ENCODE measurements at places on chromosomes 1 and 21. TPM values are rescaled to one million over a fixed set of nuclear protein-coding genes. Genes with fewer than 3 reads are reported as not detected.
A peak's percentile ranks its signal among the peaks of the same experiment; 100 is the strongest.

DNA sequence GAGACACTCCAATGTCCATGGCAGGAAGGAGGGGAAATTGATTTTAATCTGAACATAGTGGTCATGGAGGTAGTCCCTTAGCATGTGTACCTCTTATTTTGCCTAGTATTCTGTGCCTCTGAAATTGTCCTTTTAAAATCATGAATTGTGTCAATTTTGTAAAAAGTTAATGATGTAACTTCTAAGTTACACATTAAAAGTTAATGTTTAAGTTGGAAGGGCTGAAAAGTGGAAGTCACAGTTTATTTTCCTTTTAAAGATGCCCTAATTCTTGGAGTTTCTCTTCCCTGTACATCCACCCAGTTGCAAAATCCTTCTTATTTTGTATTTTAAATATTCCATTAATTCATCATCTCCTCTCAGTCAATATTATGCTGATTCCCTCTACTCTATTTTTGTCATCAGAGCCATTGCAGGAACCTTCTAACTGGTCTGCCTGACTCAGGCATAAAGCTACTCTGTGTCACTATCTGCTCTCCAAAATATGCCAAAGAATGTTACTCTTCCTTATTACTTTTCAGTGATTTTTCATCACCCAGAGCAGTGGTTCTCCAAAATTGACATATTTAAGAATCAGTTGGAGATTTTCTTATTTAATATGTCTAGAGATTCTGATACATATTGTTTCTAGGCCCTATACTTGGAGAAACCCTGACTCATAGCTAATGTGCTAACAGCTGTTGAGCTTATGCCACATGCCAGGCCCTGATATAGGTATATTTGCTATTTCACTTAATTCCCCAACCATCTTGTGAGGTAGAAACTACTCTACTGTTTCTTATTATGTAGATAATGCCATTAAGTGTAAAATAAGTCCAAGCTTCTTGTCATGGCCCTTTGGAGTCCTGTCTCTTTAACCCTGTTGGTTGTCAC, 5.1 kb downstream of the HOOK1 start:
- DNase-seq: no peak
- H3K36me3 ChIP-seq: no peaks in the 10 kb centered on the region
- H3K27ac ChIP-seq: no peak overlapping the region
- peaks cover under 1% of the 10 kb centered on the region for H3K4me1 ChIP-seq
- H3K4me3 ChIP-seq: no peak overlapping the region

DDR2 gene
- total RNA-seq: 14.9 TPM

DNA sequence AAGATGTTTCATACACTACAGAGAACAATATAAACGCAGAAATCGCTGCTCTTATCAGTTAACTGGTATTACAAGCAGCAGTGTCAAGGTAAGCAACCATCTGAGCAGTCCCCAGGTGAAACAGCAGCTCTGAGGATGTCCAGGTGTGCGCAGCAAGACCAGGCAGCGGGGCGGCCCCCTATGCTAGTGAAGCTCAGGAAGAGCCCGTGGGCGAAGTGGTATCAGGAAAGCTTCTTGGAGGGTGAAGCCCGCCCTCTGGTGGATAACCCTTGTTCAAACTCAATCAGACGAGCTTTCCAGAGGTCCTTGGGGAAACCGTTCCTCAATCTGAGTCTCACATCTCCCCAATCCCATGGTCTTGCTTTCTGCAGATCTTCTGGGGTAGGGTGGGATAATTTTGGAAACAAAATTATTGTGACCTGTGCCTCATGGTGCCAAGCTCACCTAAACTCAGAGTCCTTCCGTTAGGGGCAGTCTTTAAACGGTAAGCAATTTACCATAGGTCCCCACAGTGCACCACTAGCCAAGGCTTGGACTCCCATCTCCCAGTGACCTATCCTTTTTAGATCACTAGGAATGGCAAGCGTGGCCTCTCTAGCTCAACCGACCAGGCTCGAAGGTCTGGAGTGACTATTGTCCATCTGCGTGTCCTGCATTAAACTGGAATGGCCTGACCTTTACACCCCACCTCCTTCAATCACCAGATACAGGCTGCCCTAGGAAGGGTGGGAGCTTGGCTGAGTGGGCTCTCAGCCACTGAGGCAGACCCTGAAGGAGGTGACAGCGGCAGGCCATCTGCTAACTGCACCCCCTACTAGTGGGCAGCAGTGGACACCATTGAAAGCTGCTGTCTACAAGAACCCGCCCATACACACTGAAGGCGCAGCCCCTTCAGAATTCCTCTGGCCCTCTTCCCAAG, 13.6 kb upstream of the FAM110D start:
- no peaks in the 10 kb centered on the region for H3K36me3 ChIP-seq
- no peak overlapping the region for H3K27ac ChIP-seq
- no peaks in the 10 kb centered on the region for H3K27me3 ChIP-seq
- H3K4me1 ChIP-seq: no peaks in the 10 kb centered on the region

ACTN2 gene
- not detected for total RNA-seq

DNA sequence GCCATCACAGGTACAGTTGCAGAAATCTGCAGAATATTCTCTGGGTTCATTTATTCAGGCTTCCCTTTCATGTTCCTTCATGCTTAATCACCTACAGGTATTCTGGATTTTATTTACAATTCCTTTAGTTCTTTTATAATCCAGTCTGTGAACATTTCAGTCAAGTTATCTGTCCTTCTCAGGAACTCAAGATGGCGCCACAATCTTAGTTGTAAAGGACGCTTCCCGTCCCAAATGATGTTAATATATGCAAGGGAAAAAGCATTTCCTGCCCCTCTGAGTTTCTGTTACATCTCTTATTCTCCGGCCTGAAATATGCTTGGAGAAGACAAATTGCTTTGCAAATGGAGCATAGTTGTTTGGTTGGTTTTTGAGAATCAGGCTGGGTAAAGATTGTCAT, 19.3 kb downstream of the F3 start:
- H3K36me3 ChIP-seq: no peaks in the 10 kb centered on the region
- no peak overlapping the region for H3K4me3 ChIP-seq
- no peaks in the 10 kb centered on the region for H3K4me1 ChIP-seq
- H3K27ac ChIP-seq: no peak overlapping the region

DNA sequence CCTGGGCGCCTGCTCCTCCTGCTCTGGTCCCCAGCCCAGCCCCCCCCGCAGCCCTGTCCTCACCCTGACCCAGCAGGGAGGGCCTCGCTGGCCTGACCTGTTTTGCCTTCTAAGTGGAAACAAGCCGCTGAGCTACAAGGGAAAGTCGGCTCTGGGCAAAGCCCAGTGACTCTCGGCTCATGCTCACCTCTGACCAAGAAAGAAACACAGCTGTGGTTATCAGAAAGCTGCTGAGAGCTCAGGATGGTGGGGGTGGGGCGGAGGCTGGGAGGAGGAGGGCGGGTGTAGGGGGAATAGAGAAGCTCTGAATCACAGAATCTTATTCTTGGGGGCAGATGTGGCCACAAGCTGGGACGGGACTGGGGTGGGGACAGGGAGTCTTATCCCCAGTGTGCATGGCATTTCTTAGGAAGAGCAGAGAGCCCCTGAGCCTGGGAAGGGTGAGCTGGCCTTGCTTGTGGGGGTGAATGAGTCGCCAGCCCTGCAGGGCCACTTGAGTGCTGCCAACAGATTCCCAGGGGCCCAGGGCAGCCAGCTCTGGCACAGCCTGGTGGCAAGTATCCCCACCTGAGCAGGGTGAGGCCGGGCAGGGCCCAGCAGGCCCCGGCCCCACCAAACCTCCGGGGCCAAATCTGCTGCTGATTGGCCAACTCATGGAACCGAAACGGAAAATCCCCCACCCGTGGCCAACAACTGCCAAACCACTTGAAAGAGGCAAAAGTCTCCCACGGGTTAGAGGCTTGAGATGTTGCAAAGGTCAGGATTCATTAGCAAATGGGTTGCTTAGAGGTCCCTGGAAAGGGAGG, 120.6 kb downstream of the SPSB1 start:
- H3K27ac ChIP-seq: peak overlapping the region; percentile 79
- no peaks in the 10 kb centered on the region for H3K36me3 ChIP-seq
- H3K27me3 ChIP-seq: no peaks in the 10 kb centered on the region
- peak; percentile 84 for DNase-seq
- H3K4me1 ChIP-seq: peaks cover 21% of the 10 kb centered on the region
- H3K4me3 ChIP-seq: no peak overlapping the region

- no peaks in the 10 kb centered on the region for H3K4me1 ChIP-seq
- DNase-seq: no peak
- no peak overlapping the region for H3K4me3 ChIP-seq
- H3K27me3 ChIP-seq: no peaks in the 10 kb centered on the region
These were observed 136.9 kb upstream of the BMP8A start for GRCh38 chr1:39354572-39354971.

GRCh38 chr1:245363461-245364200, 208.8 kb downstream of the KIF26B start:
- no peak for DNase-seq
- no peak overlapping the region for H3K4me3 ChIP-seq
- H3K36me3 ChIP-seq: no peaks in the 10 kb centered on the region
- H3K27ac ChIP-seq: no peak overlapping the region

CD53 gene
- 166 TPM for total RNA-seq

DNA sequence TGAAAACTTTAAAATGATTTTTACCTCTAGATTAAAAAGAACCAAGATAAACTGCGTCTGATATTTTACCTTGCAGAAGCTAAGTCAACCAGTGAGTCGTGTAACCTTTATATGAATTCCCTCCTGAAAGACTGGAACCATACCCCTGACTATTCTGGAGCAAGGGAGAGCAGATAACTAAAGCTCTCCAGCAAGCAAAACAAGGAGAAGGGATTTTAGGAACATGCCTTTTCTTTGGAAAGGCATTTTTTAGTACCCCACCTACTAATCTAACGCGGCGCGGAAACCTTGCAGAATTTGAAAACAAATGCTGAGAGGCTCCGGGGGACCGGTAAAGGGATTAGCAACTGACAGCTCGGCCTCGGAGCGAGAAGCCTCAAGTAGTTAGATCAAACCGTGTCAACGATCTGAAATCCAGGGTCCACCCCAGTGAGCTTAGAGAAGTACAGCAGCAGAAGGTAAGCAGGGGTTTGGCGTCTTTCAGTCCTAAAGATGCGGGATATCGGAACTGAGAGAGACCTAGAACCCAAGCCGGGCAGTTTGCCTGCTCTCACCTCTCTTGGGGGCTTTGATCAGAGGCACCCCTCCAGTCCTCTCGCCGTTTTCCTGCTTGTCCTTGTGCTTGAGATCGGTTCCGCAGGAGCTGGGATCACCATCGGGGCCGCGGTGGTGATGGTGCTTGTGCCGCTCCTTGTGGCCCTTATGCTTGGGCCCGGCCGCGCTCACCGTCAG, 954 bp downstream of the RSBN1 start:
- H3K27me3 ChIP-seq: no peaks in the 10 kb centered on the region
- H3K36me3 ChIP-seq: peaks cover 3% of the 10 kb centered on the region
- DNase-seq: peak; percentile 74
- H3K27ac ChIP-seq: peak overlapping the region; percentile 98
- peaks cover 10% of the 10 kb centered on the region for H3K4me1 ChIP-seq

GRCh38 chr1:204520834-204521709, 4.9 kb downstream of the MDM4 start:
- DNase-seq: peak; percentile 88
- no peaks in the 10 kb centered on the region for H3K27me3 ChIP-seq

TNFRSF14 gene
- total RNA-seq: 231 TPM

TNFRSF1B gene
- 62.1 TPM for total RNA-seq

DNA sequence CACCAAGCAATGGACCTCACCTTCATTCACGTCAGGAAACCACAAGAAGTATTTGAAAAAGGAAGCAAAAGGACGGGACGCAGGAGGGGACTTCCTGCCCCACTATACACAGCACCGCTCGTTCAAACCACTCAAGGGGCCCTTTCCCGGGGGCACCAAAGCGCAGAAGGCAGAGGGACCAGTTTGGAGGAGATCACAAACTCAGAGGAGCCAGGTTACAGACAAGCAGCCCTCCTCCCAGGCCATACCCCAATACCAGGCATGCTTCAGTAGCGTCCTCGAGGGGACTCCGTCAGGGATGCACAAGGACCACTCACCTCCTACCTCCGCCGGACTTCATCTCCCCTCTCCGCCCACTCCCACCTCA, 685 bp downstream of the CRTC2 start:
- H3K27me3 ChIP-seq: no peaks in the 10 kb centered on the region
- H3K4me1 ChIP-seq: peaks cover 18% of the 10 kb centered on the region
- peak; percentile 76 for DNase-seq
- H3K36me3 ChIP-seq: peaks cover 37% of the 10 kb centered on the region
- peak overlapping the region; percentile 91 for H3K27ac ChIP-seq

GRCh38 chr1:85464497-85465098, 361 bp downstream of the DDAH1 start:
- H3K36me3 ChIP-seq: no peaks in the 10 kb centered on the region
- H3K27ac ChIP-seq: peak overlapping the region; percentile 93
- peak overlapping the region; percentile 36 for H3K4me3 ChIP-seq
- DNase-seq: peak; percentile 15
- peaks cover 10% of the 10 kb centered on the region for H3K4me1 ChIP-seq
- H3K27me3 ChIP-seq: no peaks in the 10 kb centered on the region

DNA sequence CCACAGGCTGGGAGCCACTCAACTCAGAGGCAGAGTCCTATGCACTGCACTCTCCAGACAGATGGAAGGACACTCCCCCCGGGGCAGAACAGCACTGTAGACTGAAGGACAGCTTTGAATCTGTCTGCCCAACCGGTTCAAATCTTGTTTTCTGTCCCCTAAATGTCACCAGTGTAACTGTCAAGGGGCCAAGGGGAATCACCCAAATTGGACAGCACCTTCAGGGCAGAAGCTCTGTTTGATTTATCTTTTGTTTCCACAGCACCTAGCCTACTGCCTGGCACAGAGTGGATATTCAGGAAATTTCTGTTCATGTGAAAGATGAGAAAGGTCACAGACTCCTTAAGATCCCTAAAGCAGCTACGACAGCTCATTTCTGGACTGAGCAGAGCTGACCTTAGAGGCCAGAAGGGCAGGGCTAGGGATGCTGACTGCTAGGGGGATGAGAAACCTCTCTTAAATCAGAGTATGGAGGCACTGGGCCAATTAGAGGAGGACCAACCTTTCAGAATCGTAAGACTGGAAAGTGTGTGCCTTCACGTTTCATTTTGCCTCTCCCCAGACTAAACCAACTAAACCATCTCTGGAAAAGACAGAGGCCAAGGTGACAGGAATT, 41.0 kb downstream of the ITPKB start:
- no peaks in the 10 kb centered on the region for H3K27me3 ChIP-seq
- no peaks in the 10 kb centered on the region for H3K36me3 ChIP-seq
- no peak overlapping the region for H3K4me3 ChIP-seq

GRCh38 chr1:6391951-6392808, 1.4 kb downstream of the ACOT7 start:
- no peak for DNase-seq
- H3K27ac ChIP-seq: peak overlapping the region; percentile 98
- H3K27me3 ChIP-seq: no peaks in the 10 kb centered on the region
- peaks cover 4% of the 10 kb centered on the region for H3K4me1 ChIP-seq
- no peaks in the 10 kb centered on the region for H3K36me3 ChIP-seq

GRCh38 chr1:228081578-228082213, 812 bp upstream of the ARF1 start:
- H3K4me3 ChIP-seq: peak overlapping the region; percentile 99
- no peaks in the 10 kb centered on the region for H3K27me3 ChIP-seq
- peaks cover 46% of the 10 kb centered on the region for H3K4me1 ChIP-seq
- H3K36me3 ChIP-seq: no peaks in the 10 kb centered on the region

GRCh38 chr1:4160181-4160580, 260.1 kb upstream of the C1orf174 start:
- no peak overlapping the region for H3K4me3 ChIP-seq
- H3K36me3 ChIP-seq: no peaks in the 10 kb centered on the region
- no peaks in the 10 kb centered on the region for H3K4me1 ChIP-seq
- H3K27ac ChIP-seq: no peak overlapping the region
- no peaks in the 10 kb centered on the region for H3K27me3 ChIP-seq
